ENCODE measurements at places on chromosomes 5 and 9.

DNA sequence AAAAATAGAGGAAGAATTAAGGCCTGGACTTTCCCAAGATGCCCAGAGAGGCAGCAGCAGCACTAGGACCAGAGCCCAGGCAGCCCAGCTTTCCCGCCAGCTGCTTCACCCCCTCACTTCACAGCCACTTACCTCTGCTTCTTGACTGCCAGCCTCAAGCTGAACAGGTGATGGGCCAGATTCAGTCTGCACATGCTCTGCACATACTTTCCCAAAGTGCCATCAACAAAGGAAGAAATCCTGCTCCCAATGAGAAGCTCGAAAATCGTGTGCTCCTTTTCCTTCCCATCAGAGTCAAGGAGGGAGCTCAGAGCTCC, 4.1 kb upstream of the SLC25A48 start:
- DNase-seq = no peak

- no peak for DNase-seq
These were observed 177.3 kb downstream of the SMARCA2 start for GRCh38 chr9:2192356-2192979.

DNA sequence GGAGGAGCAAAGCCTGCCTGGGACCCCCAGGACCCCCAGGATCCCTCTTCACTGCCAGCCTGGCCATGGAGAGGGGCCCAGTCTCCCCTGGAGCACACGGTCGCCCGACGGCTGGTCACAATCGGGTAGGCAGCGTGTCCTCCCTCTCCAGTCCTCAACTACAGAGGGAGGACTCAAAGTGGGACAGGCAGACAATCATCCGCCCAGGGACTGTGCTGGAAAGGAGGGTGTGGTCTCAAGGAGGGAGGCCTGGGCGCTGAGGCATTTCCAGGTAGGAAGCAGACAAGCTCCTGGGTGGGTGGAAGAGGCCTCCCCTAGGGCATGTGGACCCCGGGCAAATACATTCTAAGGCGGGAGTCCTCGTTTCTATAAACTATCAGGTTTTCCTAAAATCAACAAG, 93.2 kb upstream of the ADAMTS2 start:
- no peak for DNase-seq

GRCh38 chr5:169686137-169686536, 49.1 kb downstream of the DOCK2 start:
- no peak for DNase-seq

DNA sequence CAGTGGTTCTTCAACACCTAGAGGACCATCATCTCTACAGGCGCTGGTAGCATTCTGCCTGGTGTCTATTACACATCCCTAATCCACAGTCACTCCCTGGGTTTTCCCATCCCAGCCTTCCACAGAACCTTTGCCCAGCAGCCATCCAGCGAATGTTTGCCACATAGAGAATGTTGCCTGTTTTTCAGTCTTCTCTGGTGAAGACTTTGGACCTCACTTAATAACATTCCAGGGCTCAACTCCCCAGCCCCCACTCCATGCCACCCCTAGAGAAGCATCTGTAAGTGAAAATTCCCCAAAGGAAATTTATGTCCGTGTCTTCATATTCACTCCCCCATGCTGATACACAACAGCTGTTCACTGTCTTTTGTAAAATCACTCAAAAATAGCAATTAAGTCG, 249.6 kb downstream of the AOPEP start:
- no peak for DNase-seq

Data from testis (tissue), 5 donors.